Urinary bladder (tissue), 4 donors: ENCODE measurements at places on chromosomes 2 and 18. TPM values are rescaled to one million over a fixed set of nuclear protein-coding genes. Genes with fewer than 3 reads are reported as not detected.

Gene DUSP11
- 18.0 TPM for polyA plus RNA-seq

GRCh38 chr2:206688990-206689389 is 29.2 kb downstream of the DYTN start:
- no peak for DNase-seq

DNA sequence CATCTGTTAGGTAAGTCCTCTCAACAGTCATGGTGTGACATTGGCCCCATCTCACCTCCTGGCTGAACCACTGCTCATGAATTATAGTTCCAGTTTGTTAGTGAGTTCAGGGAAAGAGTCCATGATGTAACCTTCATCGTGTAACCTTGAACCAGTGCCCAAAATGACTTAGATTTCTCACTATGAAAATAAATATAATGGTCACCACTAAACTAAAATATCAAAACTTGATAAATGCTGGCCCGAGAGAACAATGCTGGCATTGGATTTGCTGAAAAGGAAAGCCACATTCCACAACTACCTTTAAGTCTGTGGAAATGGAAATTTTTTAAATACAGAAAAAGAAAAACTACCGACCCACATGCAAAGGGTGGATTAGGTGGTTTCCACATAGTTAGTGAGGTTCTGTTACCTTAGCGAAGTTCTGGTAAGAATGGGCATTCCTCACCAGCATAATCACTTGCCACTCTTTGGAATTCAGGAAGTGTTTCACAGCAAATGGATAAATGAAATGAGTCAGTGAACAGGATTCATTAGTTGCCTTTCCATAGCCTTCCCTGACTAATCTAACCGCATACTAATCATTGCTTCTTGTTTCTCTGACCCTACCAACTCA is 133.9 kb upstream of the CTAGE1 start:
- DNase-seq: no peak

- no peak for DNase-seq
Observed at GRCh38 chr2:113038291-113038690, 14.4 kb downstream of the IL36B start.

DNA sequence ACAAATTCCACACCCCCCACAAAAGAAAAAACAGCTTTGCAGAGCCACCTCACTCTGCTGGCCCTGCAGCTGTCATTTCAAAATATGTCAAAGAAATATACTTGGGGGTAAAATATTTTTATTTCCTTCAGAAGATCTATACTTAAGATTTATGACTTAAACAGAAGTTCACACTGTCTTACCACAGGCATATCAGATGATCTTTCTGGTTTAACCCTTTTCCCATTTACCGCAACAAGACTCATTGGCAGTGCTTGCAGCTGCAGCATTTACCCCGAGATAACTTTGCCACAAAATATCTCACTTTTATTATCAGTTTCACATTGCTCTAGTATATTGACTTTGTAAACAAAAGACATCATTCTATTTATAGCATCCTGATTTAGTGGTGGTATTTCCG is 21.6 kb upstream of the SLC35G4 start:
- DNase-seq: no peak

- no peak for DNase-seq
Observed at GRCh38 chr2:219384083-219384713, 3.5 kb downstream of the DNPEP start.
